ENCODE measurements at places on chromosomes 6 and 20.
A peak's percentile ranks its signal among the peaks of the same experiment; 100 is the strongest.

DNA sequence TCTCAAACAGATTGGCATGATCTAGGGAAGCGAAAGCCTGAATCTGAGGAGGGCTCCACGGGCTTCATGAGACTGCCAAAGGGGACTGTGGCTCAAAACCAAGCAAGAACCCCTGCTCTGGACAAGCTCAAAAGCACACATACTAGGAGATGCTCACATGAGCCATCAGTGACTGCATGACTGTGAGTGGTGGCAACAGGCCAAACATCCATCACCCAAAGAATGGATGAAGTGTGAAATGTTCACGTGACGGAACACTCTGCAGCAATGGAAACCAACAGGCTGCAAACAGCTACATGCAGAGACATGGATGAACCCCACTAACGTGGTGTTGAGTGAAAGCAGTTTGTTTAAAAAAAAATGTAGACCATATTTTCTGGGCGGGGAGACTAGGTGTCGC, 136.3 kb downstream of the PREX1 start:
- no peak for DNase-seq

DNA sequence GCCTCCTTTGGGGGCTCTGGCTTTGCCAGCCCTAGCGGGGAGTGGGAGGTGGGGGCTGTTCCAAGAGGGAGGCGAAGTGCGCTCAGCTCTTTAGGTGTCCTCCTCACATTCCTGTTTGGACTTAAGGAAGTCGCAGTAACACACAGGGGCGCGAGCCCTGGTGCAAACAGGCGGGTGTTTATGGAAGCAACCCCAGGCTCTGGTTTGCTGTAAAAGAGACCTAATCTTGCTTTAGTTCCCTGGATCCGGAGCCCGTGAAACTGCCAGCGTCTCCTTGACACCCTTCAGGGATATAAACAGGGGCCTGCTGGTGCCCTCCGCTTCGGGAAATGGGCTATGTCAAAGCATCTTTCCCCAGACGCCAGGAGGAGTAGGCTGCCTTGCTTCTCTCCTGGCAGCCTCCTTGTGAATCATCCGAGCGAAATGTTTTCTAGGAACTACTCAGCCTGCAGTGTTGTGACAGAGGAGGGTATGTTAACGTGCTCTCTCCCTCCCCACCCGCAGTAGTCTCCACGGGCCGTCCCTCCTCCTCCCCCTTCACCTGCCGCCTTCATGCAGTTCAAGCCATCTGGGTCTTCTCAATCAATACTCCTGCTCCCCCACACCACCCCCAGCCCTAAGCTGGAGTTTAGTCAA, 168.0 kb upstream of the LRFN2 start:
- DNase-seq = no peak

GRCh38 chr6:147158881-147159280, 45.3 kb upstream of the STXBP5 start:
- DNase-seq = no peak

- no peak for DNase-seq
These were observed 27.8 kb upstream of the VGLL2 start for GRCh38 chr6:117237561-117237960.

- DNase-seq = no peak
These were observed 99.9 kb downstream of the RTN4IP1 start for GRCh38 chr6:106529438-106529837.

DNA sequence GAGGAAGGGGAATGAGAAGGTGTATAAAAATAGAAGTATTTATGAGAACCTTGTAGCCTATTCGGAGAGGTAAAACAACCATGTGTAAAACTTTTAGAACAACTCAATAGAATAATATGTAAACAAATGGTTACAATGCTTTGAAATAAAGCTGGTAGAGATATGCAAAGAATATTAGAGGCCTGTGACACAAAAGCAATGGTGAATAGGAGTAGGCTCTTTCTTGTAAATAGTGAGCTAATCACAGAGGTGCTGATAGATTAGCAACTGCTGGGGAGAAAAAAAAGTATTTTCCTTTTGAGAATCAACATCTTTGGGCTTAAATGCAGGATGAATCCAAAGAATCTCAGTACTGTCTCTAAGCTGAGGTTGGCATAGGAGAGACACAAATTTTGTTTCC, 7.0 kb downstream of the TMEM200A start:
- DNase-seq = no peak

- DNase-seq = no peak
These were observed 73.0 kb upstream of the TULP1 start for GRCh38 chr6:35585658-35586057.

- DNase-seq = peak; percentile 53
These were observed 18.3 kb downstream of the SNX9 start for GRCh38 chr6:157841211-157841840.

DNA sequence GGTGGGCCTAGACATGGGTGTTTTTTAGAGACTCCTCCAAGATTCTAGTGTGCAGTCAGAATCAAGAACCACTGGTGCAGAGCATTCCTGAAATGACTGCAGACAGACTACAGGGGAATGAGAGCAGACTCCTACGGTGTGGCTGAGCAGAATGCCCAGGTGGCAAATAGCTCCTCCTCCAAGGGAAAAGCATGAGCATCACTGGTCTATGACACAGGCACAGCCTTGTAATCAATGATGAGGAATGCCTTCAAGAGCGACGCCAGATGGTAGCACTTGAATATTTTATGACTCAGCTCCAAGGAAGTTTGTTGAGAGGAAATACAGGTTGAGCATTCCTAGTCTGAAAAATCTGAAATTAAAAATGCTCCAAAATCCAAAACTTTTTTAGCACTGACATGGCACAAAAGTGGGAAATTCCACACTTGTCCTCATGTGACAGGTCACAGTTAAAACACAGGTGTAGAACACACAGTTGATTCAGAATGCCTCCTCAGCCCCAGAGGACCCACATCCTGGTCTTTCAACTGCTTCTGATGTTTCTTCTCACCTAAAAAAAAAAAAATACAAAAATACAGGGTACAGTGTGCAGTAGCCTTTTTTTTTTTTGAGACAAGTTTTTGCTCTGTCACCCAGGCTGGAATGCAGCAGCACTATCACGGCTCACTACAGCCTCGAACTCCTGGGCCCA, 10.6 kb upstream of the FAM8A1 start:
- no peak for DNase-seq

DNA sequence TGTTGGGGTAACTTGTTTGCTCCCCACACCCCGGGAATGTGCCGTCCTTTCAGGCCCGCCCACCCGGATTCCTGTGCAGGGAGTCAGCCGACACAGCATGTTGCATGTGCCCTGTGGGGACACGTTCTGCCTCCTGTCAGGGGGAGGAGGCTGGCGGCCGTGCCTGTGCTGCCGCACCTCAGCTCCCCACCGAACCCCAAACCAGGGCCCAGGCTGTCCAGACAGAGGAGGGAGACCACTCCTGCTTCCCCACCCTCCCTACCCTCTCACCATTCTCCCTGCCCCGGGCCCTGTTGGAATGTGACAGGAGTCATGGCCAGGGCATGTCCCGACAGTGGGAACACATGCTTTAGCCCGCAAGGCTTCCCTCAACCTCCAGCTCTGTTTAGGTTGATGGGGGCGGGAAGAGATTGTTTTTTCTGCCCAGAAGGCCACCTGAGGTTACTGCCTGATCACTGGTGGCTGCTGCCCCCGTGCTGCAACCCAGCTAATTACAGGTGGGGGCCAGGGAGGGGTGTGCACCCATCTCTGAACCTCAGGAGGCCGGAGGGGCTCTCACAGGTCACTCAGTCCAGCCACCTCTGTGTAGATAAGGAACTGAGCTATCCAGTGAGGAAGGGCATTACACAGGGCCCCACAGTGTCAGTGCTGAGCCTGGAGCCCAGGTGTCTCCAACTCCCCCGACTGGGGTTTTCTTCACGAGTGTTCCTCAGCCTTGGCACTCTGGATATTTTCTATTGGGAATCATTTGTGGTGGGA, 13.6 kb downstream of the LRRC73 start:
- no peak for DNase-seq

DNA sequence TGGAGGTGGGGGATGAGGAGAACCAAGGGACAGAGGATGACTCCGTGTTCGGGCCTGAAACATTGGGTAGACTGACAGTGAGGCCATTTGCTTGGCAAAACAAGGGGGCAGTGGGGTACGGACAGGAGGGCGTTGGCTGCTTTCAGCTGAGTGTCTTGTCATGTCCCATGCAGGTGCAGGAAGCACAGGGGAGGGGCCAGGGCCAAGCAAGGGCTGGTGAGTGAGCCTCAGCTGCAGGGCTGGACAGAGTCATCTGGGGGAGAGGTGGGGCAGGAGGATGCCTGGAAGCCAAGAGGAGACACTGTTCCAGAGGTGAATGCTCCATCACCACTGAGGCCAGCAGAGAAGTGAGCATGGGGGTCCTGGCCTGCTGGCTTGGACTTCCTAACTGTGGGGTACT, 78.4 kb downstream of the ERMARD start:
- DNase-seq = no peak

- DNase-seq = no peak
These were observed 207.4 kb downstream of the MYLK4 start for GRCh38 chr6:2543321-2543720.

- no peak for DNase-seq
These were observed 208.3 kb downstream of the PHACTR1 start for GRCh38 chr6:12924911-12925310.

All from germinal center (tissue), 1 donor.